Right cardiac atrium (tissue), 5 donors: ENCODE measurements at places on chromosomes 12 and 14. TPM values are rescaled to one million over a fixed set of nuclear protein-coding genes. Genes with fewer than 3 reads are reported as not detected.

Gene LRTM2
- total RNA-seq, result not detected

Gene ADGRD1
- 386 TPM for total RNA-seq

Gene ACOT6
- total RNA-seq, result not detected

Gene CD69
- total RNA-seq, result 0.48 TPM

Gene CPNE6
- not detected for total RNA-seq

Gene KRT5
- total RNA-seq, result not detected

Gene GPD1
- 4.1 TPM for total RNA-seq

Gene SLC2A3
- 18.5 TPM for total RNA-seq

DNA sequence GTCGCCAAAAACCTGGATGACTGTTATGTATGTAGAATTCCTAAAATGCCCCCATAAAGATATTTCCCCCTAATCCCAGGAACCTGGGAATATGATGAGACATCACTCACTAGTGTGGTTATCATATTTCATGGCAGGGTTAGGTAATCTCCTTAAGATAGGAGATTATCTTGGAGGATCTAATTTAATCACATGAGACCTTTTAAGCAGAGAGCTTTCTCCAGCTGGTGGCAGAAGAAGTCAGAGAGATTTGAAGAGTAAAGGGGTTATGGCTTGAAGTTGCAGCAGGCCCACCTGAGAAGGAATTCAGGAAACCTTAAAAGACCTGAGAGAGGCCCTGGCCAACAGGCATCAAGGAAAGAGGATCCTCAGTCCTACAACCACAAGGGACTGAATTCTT, 53.6 kb downstream of the DYRK2 start:
- DNase-seq, result no peak

DNA sequence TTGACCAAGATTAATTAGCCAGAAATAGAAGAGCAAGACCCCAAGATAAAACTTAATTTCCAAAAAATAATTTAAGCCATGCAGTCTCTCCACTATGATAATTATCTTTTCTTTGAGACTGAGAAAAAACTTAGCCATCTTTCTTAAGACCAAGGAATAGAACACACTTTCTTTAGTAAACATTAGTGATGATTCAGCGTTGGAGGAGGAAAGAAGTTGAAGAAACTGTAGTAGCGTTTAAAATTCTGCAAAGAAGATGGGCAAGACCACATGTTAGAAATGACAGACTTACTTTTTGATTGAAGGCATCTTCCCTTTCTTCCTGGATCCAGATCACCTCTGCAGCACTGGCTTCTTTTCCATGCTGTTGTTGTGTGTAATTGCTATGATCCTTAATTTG, 124.8 kb upstream of the RASSF8 start:
- DNase-seq, result no peak

GRCh38 chr14:81826081-81826480, 292.4 kb upstream of the SEL1L start:
- DNase-seq, result no peak

GRCh38 chr14:98059106-98059505, 1212.9 kb downstream of the BCL11B start:
- DNase-seq, result no peak

DNA sequence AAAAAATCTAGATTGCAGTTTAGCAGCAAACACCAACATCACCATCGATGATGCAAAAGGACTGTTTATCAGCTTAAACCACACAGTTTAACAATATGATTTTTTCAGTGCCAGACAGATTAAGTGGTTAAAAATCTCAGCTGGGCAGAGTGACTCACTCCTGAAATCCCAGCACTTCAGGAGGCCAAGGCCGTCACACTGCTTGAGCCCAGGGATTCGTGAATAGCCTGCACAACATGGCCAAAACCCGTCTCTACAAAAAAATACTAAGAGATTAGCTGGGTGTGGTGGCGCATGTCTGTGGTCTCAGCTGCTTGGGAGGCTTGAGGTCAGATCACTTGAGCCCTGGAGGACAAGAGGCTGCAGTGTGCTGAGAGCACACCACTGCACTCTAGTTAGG, 8.9 kb downstream of the RSRC2 start:
- DNase-seq, result no peak

GRCh38 chr12:105359856-105360255, 29.4 kb downstream of the C12orf75 start:
- DNase-seq, result no peak

- DNase-seq, result no peak
Observed at GRCh38 chr14:58805057-58805456, 167.3 kb downstream of the DACT1 start.

DNA sequence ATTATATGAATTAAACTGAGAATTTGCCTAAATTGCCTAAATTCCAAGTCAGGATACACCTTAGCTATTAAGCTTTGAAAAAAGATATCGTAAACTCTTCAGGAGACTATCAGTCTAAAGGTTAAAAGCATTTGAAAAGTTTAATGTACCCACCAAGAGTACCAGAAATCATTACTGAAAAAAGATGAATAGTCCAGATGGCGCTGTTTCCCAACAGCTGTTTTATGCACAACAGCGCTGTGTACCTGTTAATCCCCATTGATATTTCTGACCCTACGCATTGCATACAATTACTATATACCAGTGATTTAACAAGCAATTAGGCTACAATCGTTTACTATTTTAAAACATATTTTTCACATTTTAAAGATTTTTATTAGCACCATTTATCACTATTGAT, 185.0 kb downstream of the PLCZ1 start:
- no peak for DNase-seq

DNA sequence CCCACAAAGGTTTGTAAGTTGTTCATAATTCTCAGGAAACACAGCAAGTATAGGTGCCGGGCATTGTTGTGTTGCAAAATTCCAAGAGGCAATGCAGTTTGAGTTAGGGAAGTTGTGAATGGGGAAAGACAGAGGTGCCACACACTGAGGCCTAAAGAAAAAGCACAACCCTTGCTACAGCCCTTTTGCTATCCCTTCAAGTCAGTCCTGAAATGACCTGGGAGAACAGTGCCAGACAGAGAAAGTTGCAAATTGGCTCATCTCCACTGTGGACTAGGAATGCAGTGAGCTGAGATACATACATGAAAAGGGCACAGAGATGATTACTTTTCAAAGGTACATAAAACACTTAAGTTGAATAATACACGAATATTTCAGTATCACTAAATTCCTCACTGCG, 213.3 kb upstream of the TMTC1 start:
- no peak for DNase-seq

- no peak for DNase-seq
Observed at GRCh38 chr12:30911207-30911606, 15.3 kb upstream of the TSPAN11 start.

DNA sequence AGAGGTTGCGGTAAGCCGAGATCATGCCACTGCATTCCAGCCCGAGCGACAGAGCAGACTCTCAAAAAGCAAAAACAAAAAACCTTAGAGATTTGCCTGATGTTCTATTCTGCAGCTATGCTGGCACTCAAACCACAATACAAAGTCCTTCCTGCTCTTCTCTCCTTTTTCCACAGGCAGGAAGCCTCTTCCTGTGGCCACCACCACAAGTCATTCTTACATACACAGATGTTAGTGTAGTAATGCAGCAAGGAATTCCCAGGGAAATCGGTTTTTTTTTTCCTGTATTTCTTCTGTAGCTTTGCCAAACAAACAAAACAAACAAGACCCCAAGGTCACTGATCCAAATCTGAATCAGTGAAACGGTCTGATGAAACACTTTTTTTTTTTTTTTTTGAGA, 104.3 kb downstream of the FIGNL2 start:
- no peak for DNase-seq

GRCh38 chr12:124279846-124280360, 15.0 kb upstream of the RFLNA start:
- DNase-seq, result no peak

DNA sequence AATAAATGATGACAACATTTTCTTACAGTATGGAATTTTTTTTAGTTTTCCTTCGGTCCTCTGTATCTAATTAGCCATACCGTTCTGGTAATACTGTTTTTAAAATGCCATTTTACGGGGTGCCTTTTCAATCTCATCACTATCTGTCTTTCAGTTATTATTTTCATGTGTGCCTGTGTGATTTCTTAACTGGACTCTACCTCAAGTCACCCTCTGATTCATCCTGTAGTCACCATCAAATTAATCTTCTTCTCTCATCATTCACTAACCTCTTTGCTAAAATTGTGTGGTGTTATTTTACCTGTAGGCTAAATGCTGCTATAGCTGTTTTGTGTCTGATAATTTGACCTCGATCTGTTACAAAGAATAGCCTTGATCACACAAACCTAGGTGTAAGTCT, 16.0 kb upstream of the CCT2 start:
- no peak for DNase-seq

DNA sequence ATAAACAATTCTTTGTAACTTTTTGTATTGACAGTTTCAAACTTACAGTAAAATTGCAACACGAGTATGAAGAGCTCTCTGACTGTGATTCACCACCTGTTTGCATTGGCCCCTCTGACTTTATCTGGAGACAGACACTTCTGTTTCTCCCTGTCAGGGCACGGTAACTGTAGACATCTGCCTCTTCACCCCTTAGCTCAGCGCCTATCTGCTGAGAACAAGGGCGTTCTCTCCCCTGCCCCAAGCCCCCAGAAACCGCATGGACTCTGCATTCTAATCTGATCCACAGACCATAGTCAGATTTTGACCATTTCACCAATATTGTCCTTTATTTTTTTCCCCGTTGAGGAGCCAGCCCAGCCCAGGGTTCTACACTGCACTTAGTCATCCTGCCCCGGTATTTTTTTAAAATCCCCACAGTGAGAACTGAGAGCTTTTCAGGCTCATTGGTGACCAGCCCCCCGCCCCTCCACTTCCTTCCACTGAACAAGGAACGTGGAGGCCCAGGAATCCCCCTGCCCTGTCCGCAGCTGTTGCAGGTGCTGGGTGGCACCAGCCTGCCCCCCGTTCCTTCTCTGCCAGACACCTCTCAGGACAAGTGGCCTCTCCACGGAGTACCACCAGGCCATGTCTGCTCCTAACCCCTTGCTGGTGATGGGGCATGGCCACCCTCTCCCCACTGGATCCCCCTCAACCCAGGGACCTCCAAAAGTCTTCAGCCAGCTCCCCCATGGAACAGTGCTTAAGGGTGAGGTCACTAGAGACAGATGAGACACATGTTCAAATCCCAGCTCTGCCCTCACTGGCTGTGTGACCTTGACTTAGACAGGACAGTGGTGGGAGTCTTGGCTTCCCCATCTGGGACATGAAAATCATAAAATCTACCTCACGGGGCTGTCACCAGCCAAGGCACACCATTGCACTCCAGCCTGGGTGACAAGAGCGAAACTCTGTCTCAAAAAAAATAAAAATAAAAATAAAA, 11.2 kb downstream of the RHOF start:
- peak; percentile 26 for DNase-seq

DNA sequence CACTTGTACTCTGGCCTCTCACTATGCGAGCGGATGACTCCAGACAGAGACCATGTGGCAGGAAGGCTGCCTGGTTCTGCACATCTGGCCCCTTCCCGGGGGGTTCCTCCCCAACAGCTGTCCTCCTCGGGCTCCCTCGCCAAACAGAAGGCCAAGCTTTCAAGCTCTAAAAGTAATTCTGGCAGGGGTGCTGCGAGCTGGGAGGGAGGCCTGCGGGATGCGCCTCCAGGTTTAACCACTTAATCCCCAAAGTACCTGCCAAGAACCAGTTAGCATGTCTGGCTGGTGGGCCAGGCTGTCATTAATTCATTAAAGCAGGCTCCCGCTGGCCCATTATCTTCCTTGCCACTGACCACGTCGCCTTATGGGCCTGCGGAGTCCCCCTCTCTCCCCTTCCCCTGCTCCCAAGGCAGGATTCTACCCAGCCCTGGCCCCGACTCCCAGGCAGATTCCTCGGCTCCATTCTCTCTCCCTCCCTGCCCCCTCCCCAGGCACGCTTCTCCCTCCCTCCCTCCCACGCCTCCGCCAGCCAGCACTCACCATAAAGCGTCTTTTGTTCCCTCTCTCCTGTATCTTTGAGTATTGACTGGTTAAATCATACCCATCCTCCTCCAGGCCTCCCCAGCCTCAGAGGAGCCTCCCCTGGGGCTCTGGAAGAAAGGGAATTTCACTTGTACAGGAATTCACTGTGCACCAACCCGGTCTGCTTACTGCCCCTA, 4.9 kb downstream of the HRK start:
- DNase-seq, result no peak

DNA sequence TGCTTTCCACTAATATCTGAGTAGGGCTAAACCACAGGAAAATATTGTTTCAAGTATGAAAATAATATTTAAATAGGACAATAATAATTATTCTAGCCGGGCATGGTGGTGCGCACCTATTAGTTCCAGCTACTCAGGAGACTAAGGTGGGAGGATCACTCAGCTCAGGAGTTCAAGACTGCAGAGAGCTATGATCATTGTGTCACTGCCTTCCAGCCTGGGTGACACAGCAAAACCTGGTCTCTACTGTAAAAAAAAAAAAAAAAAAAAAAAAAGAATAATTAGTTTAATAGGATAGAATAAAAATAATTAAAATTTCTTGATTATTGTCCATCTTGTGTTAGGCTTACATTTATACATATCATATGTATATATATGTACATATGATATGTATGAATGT, 38.5 kb upstream of the BAZ1A start:
- DNase-seq, result no peak

GRCh38 chr12:4159851-4160250, 113.7 kb upstream of the CCND2 start:
- no peak for DNase-seq

DNA sequence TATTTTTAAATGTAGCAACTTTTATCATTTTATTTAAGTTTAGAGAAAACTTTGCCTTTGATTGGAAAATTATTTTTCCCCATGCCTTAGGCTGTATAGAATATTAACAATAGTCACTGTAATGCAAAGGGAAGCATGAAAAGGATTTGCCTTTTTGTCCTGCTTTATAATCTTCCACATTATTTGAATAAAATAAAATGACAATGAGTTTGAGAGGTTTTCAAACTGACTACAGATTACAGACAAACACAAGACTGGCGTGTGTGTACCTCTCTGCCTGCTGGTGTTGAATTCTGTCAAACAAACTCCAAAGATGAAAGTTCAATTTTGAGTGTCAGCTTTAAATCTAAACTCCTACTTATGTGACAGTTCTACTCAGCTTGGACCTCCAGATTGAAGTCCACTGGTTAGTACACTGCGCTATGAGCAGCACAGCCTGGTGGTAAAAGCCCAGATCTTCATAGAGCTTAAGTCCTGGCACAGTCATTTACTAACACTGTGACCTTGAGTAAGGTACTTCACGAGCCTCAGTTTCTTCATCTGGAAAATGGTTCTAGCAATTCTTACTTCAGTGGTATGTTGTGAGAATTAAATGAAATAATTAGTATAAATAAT, 98.3 kb upstream of the CPNE8 start:
- no peak for DNase-seq

DNA sequence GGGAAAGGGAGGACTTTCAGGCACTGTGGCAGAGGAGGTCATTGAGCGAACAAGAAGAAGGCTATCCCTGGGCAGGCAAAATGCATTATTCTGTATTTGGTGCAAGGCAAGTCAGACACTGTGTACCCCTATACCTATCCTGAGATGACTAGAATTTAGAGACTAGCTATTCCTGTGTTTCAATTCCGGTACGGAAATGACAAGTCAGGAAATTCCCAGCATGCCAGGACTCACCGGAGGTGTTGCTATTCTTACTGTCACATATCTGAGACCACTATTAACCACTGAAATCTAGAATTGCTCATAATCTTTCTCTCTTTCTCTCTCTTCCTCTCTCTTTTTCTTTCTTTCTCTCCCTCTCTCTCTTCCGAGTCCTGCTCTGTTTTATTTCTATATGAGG, 297.1 kb downstream of the PDZRN4 start:
- DNase-seq, result no peak
